ENCODE measurements at places on chromosomes 6 and 20.

DNA sequence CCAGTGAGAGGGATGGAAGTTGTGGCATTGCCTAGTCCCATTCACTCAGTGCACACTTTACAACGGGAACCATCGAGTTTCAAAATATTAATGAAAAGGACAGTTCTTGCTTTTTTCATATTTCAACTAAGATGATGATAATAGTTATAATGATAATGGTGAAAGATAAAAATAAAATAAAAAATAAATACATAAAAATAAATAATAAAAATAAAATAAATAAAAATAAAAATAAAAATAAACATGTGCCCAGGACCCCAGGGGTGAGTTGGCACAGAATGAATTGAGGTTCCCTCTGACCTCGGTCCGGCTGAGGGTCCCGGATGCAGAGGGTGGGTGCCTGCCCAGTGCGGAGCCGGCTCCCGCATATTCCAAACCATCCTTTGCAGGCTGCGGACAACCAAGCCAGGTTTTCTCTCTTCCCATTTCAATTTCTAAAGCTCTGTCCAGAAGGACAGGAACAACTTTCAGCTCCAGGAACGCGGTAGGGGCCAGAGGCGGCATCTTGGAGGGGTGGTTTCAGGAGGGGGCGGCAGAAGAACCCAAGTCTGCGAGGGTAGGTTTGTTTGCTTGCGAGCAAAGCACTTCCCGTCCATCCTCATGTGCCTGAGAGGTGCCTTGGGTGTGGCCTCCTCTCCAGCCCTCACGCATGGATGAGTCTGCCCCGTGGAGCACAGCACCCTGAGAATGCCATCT, 236.8 kb downstream of the DLL1 start:
- no peak for DNase-seq

DNA sequence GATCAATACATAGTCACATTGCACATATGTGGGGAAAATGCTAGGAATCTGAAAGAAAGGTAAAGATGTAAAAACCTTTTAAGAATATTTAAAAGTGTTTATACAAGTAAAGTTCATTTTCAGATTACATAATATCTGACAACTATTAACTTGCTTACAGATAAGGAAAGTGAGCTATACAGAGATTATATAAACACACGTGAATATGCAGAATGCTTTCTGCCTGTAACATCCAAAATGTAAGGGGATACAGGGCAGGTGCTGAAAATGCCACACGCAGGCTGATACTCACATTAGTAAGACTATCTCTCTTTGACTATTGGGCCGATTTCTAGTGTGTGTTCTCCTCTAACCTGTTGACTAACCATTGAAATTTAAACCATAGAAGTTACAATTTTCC, 17.9 kb upstream of the MAP7 start:
- DNase-seq = no peak

DNA sequence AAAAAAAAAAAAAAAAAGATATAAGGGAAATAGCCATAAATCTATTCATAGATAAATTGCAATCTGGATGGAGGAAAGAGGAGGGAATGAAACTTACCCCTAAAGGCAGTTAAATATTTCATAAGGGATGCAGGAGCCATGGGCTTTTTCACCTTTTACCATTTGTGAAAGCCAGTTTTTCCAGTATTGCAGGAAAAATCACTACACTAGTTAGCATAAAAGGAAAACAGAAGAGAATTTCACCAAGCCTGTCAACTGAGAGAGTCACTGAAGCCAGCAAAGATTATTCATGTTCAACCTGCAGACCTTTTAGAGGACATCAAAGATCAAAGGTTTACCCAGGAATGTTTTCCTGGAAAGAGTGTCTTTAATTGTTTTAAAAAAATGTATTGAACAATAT, 969.7 kb downstream of the KIF16B start:
- DNase-seq = no peak

GRCh38 chr6:2630891-2631571, 119.7 kb downstream of the MYLK4 start:
- DNase-seq = no peak

DNA sequence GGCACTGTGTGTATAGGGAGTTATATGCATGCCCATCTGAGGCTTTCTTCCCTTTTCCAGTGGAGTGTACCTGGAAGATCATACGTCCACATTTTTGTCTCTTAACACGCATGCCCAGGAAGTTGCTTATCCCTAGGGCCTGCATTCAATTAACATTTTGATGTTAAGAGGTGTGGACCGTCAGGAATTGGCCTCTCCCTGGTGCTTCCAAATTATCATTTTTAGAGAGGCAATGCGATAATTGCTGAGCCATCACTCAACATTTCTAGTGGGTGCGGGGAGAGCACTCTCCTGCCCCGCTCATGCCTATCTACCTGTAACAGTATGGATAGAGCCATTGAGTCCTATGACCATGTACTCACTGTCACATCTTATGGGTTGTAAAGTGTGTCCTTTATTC, 37.8 kb upstream of the PAQR8 start:
- DNase-seq = no peak
